ENCODE measurements at places on chromosomes 13 and 19. TPM values are rescaled to one million over a fixed set of nuclear protein-coding genes. Genes with fewer than 3 reads are reported as not detected.

Gene RDH8
- not detected for total RNA-seq

Gene B3GNT8
- 1.6 TPM for total RNA-seq

Gene FCER2
- not detected for total RNA-seq

Gene MARCHF2
- total RNA-seq = 51.8 TPM

Gene ANGPTL8
- total RNA-seq = not detected

Gene KLK12
- not detected for total RNA-seq

GRCh38 chr13:41434831-41435520 lies 22.4 kb upstream of the RGCC start:
- DNase-seq = no peak

DNA sequence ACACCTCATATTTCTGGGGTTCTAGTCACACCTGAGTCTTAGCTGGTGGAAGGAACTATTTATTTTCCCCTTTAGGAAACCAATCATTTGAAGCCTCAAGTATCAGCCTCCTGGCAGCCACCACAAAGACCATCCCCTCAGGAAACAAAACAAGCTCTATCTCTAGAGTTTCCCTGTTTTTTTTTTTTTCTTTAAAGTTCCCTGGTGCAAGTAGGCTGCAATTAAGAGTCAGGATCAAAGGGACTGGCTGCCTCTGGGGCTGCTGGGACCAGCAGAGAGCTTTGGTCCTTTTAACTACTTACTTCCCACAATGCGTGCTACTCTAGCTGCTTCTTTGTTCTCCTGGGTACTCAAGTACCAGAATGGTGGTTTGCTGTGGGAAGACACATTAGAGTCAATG lies 11.4 kb downstream of the MBNL2 start:
- DNase-seq = no peak

GRCh38 chr13:45119469-45119990 lies 780 bp upstream of the GTF2F2 start:
- peak; percentile 87 for DNase-seq

GRCh38 chr19:50725218-50725910 lies 2.2 kb downstream of the CLEC11A start:
- DNase-seq = no peak

DNA sequence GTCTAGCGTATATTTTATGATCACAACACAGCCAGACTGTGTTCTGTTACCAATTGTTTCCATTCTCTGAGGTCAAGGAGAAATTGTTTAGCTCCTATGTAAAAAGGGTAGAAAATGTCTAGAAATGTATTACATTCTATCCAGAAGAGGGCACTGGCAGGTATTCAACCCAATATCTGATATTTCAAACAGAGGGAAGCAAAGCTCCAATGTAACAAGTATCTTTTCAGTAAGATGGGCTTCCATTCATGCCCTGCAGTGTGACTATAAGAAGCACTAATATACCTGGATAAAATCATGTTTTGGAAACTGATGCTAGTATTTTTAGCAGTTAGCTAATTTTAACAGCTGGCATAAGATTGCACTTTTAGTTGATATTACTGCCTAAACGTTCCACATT lies 312.7 kb downstream of the FGF14 start:
- DNase-seq = no peak

DNA sequence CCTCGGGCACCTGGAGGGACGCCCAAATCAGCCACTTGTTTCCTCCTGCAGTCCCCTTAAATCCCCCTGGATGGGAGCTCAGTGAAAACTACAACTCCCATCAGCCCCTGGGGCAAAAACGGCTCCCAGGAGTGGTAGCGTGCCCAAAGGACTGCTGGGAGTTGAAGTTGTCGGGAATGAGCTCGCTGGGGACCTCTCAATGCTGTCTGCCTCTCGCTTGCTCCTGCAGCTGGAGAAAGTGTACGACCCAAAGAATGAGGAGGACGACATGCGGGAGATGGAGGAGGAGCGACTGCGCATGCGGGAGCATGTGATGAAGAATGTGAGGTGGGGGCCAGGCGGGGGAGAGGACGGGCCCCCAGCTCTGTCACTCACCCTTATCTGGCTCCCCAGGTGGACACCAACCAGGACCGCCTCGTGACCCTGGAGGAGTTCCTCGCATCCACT lies 14.7 kb upstream of the DHDH start:
- DNase-seq = no peak

DNA sequence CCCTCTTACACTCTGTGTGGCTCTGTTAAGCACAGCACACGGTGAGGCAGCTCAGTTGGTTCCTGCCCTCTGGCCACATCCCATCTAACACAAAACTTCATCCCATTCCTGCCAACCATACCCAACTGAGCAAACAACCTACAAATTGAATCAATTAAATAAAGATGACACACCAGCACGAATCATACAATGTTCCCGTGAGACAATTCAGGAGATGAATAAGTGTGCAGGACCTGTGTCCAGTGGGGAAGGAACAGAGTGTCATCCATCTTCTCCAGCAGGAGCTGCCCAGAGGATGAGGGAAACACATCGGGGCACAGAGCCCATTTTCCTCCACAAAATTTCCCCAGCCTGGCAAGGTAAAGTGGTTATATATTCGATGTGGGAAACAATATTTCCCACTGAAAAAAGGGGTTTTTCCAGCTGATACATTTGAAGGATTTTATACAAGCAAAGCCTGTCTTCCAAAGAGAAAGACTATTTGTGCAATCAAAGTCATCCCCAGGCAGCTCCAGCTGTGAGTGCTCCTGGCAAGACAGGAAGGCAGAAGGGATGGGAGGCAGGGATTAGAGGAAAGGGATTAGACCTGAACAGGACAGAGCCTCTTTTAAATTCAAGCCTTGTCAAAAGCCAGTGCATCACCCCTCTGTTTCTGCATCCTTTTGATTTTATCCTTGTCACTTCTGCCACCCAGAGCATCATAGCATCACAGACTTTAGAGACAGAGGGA lies 240.2 kb downstream of the LHFPL6 start:
- DNase-seq = no peak

- DNase-seq = no peak
Observed at GRCh38 chr13:54599413-54599812, 1570.8 kb downstream of the OLFM4 start.

- peak; percentile 60 for DNase-seq
Observed at GRCh38 chr13:44967704-44968433, 21.4 kb downstream of the NUFIP1 start.

- no peak for DNase-seq
Observed at GRCh38 chr13:113398963-113399754, 35.2 kb upstream of the GRTP1 start.

DNA sequence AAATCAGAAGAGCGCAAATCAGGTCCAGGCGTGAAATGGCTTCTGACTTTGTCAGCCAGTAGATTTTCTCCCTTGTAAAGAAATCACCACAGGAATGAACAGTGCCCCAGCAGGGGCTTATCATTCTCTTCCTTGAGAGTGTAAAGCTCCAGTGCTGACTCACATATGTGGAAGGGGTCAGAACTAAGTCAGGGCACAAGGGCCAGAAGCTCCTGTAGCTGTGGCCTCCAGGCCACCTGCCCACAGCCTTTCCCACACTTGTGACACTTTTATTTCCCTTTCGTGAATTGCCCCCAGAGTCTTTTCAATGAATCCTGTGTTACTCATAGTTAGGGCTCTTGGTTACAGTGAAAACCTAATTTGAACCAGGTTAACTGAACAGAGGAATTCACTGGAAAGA lies 99.6 kb downstream of the SUCLA2 start:
- DNase-seq = peak; percentile 73
